ENCODE measurements at places on chromosomes 3 and 15.

GRCh38 chr3:52088445-52089367 is 32.3 kb upstream of the DUSP7 start:
- DNase-seq: no peak

DNA sequence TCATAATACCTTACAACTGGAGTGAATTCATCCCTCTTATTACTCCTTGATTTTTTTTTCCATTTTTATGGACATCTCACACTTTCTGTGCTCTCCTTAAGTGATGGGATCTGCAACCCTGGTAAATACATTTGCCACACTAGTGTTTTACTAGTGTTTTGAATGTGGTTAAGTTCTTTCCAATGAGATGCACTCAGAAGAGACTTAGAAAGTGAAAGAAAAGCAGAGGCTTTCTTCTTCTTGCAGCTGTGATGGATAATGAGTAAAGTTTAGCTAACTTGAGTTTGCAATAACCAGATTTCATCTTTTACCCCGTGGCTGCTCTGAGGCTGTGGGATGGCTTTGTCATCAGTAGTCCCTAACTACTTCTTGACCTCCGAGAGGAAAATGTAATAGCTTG is 1248.4 kb downstream of the NSUN3 start:
- no peak for DNase-seq

GRCh38 chr15:95175914-95176658 is 944.7 kb downstream of the MCTP2 start:
- no peak for DNase-seq

DNA sequence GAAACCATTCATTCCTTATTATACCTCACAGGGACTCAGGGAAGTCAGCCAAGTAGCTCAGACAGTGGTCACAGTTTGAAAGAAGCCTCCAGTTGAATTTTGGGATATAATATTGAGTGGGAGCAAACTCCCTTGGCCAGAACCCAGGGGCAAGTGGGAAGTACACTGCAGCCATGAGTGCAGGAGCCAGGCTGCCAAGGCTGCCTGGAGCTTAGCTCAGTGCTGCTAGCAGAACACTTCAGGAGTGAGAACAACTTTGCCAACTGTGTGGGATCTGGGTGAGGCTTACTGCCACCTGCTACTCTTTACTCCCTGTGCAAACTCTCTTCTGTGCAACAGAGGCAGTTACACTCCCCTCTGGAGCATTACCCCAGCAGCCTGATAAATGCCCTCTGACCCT is 4.6 kb downstream of the OR5K3 start:
- no peak for DNase-seq

GRCh38 chr3:154953538-154953937 is 126.6 kb upstream of the MME start:
- no peak for DNase-seq

- no peak for DNase-seq
These were observed 847.4 kb downstream of the DIPK2A start for GRCh38 chr3:144818973-144819372.

GRCh38 chr3:108293858-108294257 is 2.5 kb upstream of the HHLA2 start:
- DNase-seq: no peak

GRCh38 chr3:121126033-121126706 is 218.2 kb downstream of the STXBP5L start:
- DNase-seq: no peak

DNA sequence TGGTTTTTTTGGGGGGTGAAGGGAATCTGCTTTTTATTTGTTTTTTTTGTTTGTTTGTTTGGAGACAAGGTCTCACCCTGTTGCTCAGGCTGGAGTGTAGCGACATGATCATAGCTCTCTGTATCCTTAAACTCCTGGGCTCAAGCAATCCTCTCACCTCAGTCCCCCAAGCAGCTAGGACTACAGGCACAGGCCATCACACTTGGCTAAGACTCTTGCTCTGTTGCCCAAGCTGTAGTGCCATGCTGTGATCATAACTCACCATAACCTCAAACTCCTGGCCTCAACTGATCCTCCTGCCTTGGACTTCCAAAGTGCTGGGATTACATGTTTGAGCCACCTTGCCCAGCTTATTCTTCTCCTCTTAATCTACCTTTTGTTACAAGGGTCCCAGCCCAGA is 31.8 kb downstream of the GPR176 start:
- DNase-seq: no peak

GRCh38 chr3:156675830-156676767 is 1.7 kb downstream of the TIPARP start:
- no peak for DNase-seq

GRCh38 chr3:9852528-9852927 is 8.7 kb upstream of the RPUSD3 start:
- DNase-seq: no peak

- DNase-seq: no peak
These were observed 1560.4 kb upstream of the GBE1 start for GRCh38 chr3:83321891-83322290.

- DNase-seq: no peak
These were observed 107.7 kb downstream of the RAP2B start for GRCh38 chr3:153269730-153270129.

GRCh38 chr3:183490653-183491052 is 62.2 kb upstream of the MCF2L2 start:
- no peak for DNase-seq

- no peak for DNase-seq
These were observed 83.3 kb downstream of the ANKRD28 start for GRCh38 chr3:15714448-15714847.

DNA sequence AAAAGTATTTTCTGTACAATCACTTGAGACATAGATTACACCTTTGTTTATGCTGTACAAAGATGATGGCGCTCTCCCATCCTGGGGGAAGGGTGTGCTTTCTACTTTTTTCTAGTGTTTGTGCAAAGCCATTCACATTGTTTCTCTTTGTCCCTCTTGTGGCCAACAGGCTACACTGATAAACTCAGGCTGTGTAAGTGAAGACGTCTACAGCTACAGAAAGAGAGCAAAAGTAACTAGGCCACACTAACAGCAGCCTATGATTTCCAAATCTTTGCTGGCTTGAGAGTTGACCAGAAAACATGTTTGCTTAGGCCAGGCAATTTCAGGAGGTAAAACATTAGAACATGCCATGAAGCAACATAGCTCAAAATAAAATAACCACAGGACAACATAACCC is 75.1 kb downstream of the FOXB1 start:
- no peak for DNase-seq

DNA sequence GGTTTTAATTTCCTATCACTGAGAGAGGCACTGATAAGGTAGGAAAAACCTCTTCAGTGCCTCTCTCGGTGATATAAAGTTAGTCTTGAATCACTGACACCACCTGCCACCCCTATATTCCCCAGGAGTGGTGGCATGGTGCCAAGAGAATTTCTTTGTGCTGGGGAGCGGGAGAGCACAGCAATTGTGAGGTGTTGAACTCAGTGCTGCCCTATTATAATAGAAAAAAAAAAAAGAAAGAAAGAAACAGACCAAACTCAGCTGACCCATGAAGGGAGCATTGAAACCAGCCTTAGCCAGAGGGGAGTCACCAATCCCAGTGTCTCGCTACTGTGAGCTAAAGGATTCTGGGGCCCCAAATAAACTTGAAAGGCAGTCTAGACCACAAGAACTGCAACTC is 201.4 kb upstream of the STT3B start:
- DNase-seq: no peak

DNA sequence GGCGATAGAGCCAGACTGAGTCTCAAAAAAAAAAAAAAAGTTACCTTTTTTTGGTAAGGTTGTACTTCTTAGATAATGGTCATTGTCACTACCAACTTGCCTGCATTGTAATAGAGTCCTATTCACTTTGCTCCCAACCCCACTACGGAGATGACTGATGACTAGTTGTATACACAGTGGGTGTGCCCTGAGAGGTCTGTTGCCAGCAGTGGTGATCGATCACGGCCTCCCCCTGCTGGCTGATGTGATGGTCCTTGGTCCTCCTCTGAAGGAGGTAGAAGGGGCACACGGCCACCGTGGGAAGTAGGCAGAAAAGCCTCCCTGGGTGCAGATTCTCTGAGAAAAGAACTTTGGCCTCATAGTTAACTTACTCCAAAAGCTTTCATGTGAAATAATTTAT is 10.7 kb downstream of the GCNT3 start:
- DNase-seq: no peak

GRCh38 chr15:30933293-30933692 is 29.6 kb downstream of the FAN1 start:
- DNase-seq: no peak

DNA sequence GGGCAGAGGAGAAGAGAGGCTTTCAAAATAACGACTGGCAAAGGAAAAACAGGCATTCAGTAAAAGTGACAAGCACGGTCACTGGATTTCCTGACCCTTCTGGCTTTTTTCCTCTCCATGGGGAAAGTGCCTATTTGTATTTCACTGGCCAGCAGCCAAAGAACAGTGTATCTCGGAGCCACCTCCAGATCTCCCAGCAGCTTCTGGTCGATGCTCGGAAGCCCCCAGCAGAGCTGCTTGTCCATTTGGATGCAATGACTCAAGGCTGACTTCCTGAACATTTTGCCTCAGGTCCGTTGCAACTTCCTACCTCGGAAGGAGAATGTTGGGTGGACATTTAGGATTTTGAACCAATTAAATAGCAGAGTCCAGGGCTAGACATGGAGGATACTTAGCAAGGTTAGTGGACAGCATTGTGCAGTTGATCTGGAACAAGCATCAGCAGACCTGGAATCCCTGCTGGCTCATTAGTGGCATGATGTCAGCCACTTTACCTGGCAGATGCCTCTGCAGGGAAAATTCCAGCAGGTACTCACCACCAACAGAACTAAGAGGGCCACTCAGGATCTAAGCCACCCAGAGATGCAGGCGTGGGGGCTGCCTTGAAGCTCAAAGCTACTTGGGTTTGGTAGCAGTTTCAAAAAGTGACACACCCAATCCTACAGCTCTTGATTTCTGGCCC is 1.1 kb downstream of the FAM107A start:
- no peak for DNase-seq

DNA sequence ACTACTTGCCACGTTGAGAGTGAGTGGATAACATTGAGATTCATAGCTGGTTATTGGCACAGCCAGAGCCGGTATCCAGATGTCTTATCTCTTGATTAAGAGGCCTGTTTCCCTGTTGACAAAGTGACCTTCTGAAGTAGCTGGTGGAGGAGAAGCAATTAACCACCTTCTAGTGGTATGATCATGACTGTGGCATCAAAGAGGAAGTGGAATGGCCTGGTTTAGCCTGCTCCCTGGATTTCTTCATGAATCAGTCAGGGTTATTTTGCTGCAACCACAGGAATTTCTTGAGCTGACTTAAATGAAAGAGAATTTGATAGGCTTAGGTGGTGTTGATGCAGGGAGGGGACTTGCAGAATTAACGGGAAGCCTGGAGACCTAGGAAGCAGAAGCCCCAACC is 398.3 kb downstream of the MFSD1 start:
- DNase-seq: no peak

- no peak for DNase-seq
These were observed 96.6 kb downstream of the DNAJB8 start for GRCh38 chr3:128369881-128370642.

GRCh38 chr3:135556174-135556573 is 409.4 kb upstream of the PPP2R3A start:
- DNase-seq: no peak

- DNase-seq: no peak
These were observed 21.1 kb upstream of the IQCF6 start for GRCh38 chr3:51799879-51800749.

DNA sequence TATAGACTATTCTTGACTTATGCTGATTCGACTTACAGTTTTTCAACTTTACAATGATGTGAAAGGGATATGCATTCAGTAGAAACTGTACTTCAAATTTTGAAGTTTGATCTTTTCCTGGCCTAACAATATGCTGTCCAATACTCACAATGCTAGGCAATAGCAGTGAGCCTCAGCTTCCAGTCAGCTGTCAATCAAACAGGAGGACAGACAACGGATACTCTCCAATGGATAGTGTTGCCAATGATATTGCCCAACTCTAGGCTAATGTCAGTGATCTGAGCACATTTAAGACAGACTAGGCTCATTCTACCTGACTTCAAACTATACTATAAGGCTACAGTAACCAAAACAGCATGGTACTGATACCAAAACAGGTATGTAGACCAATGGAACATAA is 55.0 kb upstream of the ZNF280D start:
- DNase-seq: no peak

GRCh38 chr3:195119461-195120266 is 151.3 kb downstream of the XXYLT1 start:
- no peak for DNase-seq

DNA sequence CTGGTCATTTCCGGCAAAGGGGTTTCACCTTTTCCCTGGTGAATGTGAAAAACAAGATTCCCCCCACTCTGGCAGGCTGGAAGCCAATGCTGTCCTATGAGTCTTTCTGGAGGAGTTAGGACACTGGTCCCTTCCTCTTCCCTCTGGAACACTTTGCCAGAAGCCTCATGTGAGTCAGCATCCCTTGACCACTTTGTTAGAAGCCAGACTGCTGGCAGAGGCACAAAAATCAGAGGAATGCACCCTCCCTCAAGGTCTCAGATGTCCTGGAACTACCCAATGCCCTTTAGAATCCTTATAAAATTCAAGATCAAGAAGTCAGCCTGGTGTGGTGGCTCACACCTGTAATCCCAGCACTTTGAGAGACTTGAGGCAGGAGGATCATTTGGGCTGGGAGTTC is 26.6 kb downstream of the ITGB5 start:
- no peak for DNase-seq

DNA sequence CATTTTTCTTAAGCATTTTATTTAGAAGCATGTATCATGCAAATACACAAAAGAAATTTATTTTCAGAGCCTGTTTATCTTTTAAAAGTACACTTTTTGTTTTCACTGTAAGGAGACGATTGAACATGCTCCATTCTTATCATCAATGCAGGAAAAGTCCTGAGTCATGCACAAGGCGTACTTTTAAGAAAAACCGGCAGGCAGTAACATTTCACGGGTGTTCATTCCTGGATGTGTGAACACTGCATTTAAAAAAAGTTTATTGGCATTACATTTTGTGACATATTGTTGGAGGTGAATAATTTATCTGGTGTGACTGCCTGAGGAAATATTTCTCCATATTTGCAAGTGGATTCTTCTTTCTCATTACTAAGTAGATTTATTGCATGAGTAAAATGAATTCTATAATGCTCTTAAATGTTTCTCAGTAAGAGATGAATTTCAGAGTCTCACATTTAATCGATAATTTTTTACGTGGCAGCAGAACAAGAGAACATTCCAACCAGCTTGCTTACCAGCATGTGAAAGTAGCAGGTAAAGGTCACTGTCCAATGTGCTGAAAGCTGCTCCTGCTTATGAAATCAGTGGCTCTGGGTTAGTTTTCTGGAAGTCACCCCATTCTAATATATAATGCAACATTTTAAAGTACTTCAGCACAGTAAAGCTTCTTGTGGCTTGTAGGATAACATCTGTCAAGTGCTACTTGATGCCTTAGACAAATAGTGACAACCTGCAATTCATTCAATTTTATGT is 87.0 kb downstream of the SV2B start:
- DNase-seq: no peak

DNA sequence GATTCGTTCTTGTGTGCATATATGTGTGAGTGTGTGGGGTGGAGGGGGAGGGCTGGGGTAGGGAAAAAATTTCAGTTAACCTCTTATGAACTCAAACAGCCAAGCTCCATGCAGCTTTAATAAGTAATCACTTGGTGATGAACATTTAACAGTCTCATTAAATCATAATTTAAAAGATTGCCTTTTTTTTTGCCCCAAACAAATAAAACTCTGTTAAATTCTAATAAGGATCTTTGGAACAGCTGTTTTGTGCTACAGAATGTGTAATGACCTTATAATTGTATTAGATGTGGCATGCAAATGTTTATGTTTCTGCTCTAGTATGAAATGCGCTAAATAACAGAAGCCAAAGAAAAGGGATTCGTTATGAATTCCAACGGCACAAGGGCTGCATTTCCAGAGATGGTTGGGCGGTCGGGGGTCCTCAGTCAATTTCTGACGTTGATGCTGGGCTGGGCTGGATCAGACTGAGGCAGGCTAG is 80.0 kb upstream of the RORA start:
- no peak for DNase-seq

Data from stimulated activated CD8-positive, alpha-beta memory T cell treated with anti-CD3 and anti-CD28 coated beads, Interleukin-4, amount 100 ng/mL, for 4 hours (primary cell).